Left lung (tissue), 14 donors: ENCODE measurements at places on chromosomes 2 and 18. TPM values are rescaled to one million over a fixed set of nuclear protein-coding genes. Genes with fewer than 3 reads are reported as not detected.
A peak's percentile ranks its signal among the peaks of the same experiment; 100 is the strongest.

GNLY gene
- 9.2 TPM for total RNA-seq

DUSP2 gene
- 3.6 TPM for total RNA-seq

DLX2 gene
- total RNA-seq = not detected

- DNase-seq = no peak
Measured at GRCh38 chr2:217838409-217838831, 164.4 kb downstream of the TNS1 start.

- DNase-seq = no peak
Measured at GRCh38 chr2:233273120-233273519, 21.6 kb downstream of the ATG16L1 start.

- no peak for DNase-seq
Measured at GRCh38 chr2:125684256-125684655, 971.7 kb upstream of the GYPC start.

GRCh38 chr2:74779265-74779558 is 54.7 kb upstream of the HK2 start:
- no peak for DNase-seq

DNA sequence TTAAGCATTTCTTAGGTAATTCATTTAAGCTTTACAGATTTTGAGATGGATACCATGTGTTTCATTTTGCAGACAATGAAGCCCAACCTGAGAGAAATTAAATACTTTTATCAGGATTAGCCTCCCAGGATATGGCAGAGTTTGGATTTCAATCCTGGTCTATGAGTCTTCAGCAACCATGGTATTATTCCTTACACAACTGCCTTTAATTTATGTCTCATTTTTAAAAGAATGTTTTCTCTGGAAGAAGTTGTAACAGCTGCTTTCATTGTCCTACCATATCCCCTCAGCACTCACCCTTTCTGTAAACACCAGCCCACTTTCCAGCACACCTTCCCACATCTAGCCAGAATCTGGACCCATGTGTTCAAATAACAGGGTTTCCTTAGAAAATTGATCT is 863.7 kb upstream of the VRK2 start:
- no peak for DNase-seq

- DNase-seq = no peak
Measured at GRCh38 chr2:3913166-3913565, 209.8 kb downstream of the DCDC2C start.

DNA sequence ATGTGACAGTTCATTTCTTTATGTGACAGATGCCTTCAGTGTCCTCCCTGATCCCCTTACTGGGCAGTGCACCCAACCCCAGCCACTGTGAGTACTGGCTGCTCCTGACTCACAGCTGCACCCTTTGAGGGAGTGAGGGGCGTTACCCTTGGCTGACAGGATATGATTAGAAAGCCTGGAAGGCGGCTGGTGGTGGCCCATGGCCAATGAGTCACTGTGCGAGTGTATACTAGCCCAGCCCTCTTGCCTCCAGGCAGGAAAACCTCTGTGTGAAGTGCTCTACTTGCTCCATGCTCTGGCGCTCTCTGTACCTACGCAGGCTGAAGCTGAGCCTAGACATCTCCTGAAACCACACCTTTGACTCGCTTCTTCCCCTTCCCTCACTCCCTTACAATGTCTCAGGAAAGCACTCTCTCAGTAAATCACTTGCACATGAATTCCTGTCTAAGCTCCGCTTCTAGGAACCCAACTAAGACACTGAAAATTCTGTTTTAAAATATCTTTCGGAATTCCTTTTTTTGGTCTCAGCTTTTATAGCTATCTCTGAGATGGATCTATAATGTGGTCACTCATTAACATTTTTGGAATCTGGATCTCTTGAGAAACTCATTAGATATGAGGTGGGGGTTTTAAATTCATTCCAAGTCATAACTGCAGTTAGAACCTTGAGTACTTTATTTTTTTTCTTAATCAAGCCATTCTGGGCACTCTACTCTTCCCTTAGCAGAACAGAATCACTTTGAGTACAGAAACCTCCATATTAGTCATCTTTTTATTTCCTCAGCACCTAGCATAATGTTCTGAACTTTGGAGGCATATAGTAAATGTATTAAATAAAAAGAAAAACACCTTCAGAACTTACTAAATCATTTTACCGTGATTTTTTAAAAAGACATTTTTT is 25.3 kb upstream of the STAM2 start:
- peak; percentile 86 for DNase-seq

DNA sequence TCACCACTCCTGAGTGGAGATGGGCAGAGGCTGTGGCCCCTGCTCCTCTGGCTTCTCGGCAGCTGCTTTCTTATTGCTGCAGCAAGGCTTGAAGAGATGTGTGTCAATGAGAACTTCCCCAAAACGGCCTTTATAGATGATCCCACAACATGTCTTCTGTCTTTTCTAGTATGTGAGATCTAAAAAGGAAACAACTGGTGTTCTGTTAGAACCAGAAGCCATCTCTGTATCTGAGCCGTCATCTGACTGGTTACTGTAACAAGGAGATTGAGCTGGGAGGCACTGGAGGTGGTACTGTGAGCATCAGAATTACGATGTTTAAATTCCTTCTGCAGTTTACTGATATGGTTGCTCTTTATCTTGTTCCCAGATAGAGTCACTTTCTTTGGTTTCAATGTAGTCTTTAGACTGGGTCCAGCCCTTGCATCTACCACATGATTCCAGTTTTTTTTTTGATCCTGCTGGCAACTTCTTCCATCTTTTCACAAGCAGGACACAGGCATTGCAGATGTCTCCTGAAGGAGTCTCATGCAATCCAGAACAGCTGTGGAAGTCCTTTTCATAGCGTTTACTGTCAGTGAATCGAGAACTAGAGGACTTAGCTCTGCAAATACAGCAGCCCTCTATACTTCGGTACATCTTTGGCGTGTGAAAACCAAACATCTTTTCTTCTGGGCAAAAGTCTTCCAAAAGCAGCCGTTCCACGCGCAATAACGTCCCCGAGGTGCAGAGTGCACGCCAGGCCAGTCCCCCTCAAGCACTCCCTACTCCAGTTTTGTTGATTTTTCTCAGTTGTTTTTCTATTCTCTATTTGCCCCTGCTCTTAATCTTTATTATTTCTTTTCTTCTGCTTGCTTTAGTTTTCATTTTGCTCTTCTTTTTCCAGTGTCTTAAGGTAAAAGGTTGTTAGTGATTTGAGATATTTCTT is 29.7 kb downstream of the TAF4B start:
- no peak for DNase-seq

DNA sequence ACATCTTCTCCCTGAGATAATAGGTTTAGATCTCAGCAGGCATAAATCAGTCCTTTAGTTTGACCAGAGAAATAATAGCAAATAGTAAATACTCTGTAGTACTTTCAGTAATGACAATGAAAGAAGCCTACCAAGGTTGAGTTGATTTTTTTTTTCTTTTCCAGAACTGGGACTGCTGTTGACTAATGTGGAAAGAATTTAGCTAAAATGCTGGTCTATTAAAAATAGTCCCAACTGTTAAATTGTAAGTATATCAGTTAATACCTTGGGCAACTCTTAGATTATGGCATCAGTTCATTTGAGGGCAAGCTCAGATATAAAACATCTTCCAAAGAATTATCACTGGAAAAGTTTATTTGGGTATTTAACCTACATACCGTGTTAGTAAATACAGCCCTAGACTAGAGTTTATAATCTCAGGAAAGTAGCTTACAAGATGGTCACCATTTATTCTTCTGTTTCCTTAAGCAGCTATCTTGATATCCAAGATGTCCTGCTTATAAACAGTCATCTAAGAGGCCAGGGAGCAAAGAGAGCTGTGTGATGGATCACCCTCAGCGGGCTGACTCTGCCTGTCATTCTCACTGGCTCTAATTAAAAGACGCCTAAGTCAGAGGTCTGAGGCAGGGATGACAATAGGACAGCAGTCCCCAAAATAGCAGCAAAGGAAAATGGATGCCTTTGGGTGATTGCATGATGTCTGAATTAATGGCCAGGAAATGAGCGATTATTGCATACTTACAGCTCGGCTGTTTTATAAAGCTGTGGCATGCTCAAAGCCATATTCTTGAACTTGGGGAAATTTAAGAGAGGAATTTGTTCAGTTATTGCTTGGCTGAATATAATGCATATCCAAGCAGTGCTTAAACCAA is 121.3 kb downstream of the MTX2 start:
- no peak for DNase-seq

GRCh38 chr2:24448797-24449196 is 42.3 kb upstream of the NCOA1 start:
- no peak for DNase-seq

DNA sequence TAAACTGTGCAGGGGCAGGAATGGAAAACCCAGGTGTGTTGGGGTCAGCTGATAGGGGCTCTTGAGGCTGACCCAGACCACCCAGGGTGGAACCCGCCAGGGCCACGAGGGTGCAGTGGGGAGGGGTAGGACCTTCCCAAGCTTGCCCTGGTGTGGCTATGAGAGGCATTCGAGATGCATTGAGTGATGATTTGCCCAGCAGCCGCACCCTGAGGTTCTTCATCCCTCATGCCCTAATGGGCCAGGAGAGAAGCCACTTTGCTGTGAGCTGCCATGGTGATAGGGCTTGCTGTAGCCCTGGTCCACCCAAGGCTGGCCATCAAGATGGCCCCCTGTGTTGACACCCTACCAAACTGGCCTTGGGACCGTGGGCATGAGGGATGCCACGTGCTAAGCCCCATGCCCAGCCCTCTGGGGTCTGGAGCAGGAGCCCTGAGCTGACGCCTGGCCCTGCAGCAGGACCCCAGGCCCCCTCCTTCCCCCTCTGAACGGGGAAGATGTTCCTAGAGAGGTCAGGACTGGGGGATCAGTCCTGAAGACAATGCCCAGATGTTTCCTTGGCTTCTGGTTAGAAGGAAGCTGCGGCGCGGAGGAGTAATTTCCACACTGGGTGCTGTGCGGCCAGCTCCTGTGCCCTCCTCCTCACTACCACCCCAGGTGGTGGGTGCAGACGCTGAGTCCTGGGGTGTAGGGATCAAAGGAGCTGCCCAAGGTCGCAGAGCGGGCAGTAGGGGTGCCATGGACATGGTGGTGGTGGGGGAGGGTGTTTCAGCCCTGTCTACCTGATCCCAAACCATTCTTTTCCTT is 122.5 kb upstream of the HDAC4 start:
- DNase-seq = no peak

GRCh38 chr2:49053156-49053555 is 101.2 kb downstream of the FSHR start:
- DNase-seq = no peak

DNA sequence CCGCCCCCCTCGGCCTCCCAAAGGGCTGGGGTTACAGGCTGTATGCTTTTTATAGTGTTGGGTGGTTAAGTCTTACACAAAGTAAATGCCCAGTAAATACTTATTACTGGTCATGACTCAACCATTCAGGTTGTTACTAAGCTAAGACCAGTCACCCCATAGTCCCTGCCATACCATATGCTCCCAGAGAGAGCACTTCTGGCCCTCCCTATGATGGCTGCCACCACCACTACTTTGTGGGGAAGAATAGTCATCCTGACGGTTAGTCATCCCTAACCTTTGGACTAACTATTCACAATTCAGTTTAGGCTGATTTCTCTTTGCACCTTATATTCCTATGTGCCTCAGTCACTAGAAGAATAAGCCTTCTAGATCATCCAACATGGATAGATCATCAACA is 42.0 kb upstream of the MSH2 start:
- DNase-seq = no peak
